ENCODE measurements at places on chromosomes 1 and 21.

DNA sequence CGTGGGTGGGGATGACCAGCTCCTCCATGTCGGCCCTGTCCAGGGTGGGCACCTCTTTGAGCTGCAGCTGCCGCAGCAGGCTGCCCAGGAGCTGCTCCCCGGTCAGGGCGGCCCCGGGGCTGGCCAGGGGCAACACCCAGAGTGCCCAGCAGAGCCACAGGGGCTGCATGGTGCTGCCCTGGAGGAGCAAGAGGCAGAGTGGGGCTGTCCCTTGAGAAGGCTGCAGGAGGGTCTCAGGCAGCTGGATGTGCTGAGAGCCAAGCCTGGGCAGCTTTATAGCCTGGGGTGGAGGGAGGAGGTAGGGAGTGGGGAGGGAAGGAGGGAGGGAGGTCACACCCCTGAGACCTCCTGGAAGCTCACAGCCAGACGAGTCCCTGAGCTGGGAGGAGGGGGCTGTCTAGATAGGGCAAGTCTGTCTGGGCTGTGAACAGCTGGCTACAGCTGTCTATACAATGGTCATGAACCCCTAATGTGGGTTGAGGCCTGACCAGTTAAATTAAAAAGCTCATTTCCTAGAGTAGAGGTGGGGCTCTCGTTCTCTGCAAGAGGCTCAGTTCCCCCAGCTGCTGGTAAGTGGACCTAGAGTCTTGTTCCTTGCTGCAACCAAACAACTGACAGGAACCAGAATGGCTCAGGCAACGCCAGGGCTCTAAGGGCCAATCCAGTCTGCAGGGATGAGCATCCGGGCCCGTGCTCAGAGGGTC is at the start of gene LEFTY1:
TSS of gene LEFTY1 (minus strand) at position 249 of the 704 bp plus-strand sequence. CDS start at position 169, 80 bp downstream.
- DNase-seq: no peak

GRCh38 chr1:36699113-36699911 is 216.6 kb upstream of the CSF3R start:
- no peak for DNase-seq

DNA sequence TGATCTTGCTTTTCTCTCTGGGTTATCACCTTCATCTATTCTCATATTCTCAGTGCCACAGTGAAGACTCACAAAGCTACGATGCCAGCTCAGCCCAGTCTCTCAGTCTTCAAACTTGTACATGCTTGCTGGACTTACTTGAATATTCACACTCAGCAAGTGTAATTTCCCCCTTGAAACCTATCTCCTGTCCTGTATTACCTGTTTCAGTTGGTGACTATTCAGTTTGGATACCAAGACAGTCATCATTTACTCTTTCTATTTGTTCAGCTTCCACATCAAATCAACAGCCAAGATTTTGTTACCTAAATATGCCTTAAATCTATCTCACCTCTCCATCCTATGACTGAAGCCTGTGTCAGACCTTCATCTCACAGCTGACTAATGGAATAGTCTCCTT is 209.7 kb downstream of the LRRC7 start:
- no peak for DNase-seq

DNA sequence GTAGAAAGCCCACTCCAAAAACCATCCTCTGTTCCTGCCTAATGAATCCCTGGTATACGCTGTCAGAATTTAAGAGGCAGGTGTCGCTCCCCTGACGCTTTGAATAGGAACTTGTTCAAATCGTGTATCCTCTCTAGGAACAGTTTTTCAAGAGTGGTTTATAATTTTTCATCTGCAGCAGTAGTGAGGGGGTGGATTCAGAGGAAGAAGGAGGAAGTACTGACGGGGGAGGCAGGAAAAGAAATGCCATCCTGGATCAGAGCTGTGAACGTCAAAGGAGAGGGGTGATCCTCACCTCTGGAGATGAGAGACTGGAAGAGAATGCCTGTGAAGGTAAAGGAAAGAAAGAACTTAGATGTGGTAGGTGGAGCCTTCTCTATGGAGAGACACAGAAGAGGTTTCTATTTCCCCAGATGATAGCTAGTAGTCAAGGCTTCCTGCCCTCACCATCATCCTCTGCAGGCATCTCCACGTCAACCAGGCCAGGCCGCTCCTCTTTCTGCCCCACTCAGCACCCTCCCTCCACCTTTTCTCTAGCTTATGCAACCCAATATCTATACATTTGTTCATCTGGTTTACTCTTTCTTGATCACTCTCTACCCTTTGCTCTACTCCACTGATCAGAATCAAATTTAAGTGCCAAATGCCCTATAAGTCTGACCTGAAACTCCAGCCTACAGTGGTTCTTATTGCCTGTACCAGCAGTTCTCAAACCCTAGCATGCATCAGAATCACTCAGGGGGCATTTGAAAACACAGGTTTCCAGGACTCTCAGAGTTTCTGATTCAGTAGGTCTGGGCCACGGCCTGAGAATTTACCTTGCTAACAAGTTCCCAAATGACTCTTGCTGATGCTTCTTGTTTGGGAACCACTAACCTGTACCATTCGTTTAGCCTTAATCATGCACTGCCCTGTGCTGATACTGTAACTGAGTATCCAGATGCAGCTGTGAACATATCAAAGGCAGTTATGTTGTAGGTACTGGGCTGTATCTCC is 13.1 kb upstream of the BCL9 start:
- no peak for DNase-seq
